ENCODE measurements at places on chromosomes 1 and 21.

- no peak for DNase-seq
These were observed 55.3 kb downstream of the CHD5 start for GRCh38 chr1:6124746-6125365.

GRCh38 chr21:40215941-40216340, 348.7 kb downstream of the PCP4 start:
- no peak for DNase-seq

GRCh38 chr1:58618303-58618702, 41.3 kb upstream of the TACSTD2 start:
- DNase-seq: no peak

DNA sequence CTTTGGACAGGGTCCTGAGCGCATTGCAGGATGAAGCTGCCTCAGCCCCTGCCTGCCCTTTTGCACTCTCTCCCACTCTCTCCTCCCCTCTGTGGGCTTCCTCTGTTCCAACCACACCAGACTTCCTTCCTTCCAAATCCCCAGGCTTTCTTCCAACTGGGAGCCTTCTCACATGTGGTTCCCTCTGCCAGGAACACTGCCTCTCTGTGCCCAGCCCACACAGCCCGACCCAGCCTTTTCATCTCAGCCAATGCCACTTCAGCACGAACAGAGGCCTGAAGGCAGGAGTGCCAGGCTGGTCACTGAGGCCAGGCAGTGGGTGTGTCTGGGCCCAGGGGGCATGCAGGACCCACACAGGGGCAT, 5.9 kb downstream of the SELENON start:
- no peak for DNase-seq

- DNase-seq: no peak
These were observed 140.7 kb upstream of the TMEM51 start for GRCh38 chr1:15012822-15013221.

GRCh38 chr1:32666901-32667566, 16.0 kb downstream of the RBBP4 start:
- no peak for DNase-seq

GRCh38 chr21:16455978-16456377, 726.2 kb downstream of the USP25 start:
- DNase-seq: no peak

DNA sequence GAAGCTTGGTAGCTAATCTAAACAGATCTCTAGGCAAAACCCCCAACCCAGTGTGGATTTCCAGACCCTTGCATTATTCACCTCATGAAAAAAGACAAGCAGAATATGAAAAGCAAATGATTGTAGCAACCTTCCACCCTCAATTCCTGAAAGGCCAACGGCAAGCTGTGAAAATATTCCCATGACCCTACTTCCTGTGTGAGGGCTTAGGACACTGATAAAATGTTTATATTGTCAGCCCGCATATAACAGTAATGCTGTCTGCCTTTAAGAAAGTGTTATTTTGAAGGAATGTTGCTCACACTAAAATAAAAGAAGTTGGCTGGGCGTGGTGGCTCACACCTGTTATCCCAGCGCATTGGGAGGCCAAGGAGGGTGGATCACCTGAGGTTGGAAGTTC, 233.5 kb upstream of the NRIP1 start:
- DNase-seq: no peak

DNA sequence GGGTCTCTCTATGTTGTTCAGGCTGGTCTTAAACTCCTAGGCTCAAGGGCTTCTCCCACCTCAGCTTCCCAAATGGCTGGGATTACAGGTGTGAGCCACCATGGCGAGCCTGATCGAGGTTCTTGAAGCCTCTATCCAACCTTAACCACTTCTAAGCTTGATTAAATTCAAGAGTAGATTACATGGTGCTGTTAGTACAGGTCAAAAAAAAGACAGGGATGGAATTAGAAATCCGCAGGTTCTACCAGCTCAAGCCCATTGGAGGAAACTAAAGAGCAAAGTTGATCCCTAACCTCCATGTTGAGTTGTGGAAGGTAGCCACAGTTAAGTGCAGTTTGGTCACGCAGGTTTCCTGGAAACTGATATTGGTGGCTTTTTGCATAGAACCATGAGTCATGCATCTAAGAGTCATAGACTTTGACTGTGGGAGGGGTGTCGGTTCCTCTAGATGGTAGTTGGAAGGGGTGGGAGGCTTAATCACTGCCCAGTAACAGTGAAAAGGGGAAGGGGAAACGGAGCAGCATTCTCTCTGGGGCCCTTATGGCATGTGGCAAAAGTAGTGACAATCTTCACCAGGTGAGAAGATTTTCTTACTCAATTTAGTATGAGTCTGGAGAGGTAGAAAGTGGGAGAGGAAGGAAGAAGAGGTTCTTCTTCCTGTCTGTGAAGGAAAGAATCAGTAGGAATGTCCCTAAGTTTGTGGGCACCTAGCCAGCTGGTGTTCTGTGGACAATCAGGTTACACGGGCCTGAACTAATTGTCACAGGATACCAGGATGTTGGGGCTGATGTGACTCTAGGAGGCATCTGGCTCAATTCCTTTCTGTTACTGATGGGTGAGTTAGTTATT, 7.0 kb downstream of the CD53 start:
- DNase-seq: no peak

GRCh38 chr1:81254560-81254959, 546.2 kb upstream of the ADGRL2 start:
- DNase-seq: no peak

- no peak for DNase-seq
These were observed 7.8 kb downstream of the ABCD3 start for GRCh38 chr1:94425821-94426484.

GRCh38 chr1:232704694-232705680, 75.1 kb upstream of the SIPA1L2 start:
- peak; percentile 9 for DNase-seq

DNA sequence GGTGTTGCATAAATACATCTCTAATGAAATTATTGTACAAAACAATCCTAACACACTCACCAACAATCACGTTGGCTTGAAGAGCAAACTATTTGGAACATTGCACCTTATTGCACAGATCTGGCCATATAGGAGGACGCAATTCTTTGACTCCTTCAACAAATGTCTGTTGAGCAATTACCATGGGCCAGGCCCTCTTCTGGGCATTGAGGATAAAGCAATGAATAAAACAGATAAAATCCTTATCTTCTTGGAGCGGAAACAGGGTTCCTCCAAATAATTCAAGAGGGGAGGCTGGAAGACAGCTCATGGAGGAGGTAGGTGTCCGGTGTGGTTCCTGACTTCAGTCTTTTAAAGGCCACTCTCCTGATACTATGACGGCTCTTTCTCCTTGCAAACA, 43.3 kb downstream of the PAX7 start:
- DNase-seq: no peak

GRCh38 chr1:41418857-41419583, 57.8 kb downstream of the FOXO6 start:
- DNase-seq: peak; percentile 27

DNA sequence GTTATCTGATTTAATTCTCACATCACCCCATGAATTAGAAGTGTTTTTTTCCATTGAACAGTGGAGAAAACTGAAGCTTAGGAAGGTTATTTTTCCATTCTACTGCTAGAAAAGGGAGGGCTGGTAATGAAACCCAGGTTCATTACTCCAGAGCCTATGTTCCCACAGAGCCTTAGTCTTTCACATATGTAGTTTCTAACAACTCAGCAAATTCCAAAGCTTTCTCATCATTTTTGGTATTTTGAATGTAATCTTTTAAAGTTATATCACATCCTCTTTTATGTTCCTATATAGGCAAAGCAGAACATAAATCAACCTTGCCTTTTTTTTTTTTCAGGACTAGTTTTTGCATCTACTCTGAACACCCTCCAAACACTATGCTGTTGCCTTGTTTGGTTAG, 131.9 kb upstream of the BEND5 start:
- DNase-seq: no peak

- no peak for DNase-seq
These were observed 11.6 kb upstream of the ZNF691 start for GRCh38 chr1:42834803-42835202.

DNA sequence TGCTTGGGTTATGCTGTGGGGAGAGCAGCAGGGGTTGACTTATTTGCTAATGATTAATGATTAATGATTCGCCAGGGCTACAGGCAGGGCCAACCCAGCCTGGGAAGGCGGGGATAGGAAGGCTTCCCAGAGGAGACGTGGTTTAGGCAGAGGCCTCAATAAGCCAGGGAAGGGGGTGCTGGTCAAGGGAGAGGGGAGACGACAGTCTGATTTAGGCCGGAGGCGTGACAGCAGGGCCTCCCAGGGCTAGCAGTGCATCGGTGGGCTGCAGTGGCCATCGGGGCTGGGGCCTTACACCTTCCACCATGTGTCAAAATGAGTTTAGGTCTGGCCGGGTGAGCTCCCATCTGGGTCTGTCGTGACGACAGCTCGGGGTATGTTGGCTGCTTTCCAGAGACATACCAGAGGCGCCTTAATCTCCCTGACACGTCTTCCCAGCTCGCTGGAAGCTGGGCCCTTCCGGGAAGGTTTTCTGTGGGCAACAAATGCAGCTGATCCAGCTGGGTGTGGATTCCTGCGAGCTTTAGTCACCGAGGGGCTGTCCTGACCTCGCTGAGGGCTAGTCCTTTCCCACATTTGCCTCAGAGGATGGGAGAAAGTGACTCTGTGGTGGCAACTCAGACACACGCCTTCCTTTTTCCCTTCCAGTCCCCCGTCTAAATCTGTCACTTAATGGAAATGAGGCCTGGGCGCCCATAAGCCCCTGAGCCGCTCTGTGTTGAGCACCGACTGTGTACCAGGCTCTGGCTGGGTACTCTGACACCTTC, 3.7 kb upstream of the SLC1A7 start:
- DNase-seq: no peak

Measured in SHP77 treated with DMSO at 0.1 percent for 48 hours (cell line).